ENCODE measurements at places on chromosomes 5 and 9.

GRCh38 chr9:90658181-90658580, 15.6 kb upstream of the DIRAS2 start:
- DNase-seq = no peak

GRCh38 chr5:67644221-67644920, 447.8 kb upstream of the CD180 start:
- no peak for DNase-seq

DNA sequence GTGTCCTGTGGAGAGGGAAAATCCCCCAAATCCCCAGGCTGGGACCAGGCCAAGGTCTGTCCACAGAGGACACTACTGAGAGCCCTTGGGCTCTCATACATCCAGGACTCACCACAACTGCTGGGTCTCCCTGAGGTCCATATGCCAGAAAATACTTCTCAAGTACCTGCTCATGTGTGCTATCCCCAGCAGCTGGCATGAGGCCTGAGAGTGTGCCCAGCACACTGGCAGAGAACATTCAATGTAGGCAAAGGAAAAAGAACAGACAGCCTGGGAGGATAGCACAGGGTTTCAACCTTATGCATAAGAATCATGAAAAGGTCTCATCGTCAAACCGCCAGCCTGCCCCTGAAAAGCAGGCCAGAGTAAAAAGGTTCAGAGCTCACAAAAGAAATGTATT, 154.1 kb upstream of the TAS2R1 start:
- DNase-seq = no peak

DNA sequence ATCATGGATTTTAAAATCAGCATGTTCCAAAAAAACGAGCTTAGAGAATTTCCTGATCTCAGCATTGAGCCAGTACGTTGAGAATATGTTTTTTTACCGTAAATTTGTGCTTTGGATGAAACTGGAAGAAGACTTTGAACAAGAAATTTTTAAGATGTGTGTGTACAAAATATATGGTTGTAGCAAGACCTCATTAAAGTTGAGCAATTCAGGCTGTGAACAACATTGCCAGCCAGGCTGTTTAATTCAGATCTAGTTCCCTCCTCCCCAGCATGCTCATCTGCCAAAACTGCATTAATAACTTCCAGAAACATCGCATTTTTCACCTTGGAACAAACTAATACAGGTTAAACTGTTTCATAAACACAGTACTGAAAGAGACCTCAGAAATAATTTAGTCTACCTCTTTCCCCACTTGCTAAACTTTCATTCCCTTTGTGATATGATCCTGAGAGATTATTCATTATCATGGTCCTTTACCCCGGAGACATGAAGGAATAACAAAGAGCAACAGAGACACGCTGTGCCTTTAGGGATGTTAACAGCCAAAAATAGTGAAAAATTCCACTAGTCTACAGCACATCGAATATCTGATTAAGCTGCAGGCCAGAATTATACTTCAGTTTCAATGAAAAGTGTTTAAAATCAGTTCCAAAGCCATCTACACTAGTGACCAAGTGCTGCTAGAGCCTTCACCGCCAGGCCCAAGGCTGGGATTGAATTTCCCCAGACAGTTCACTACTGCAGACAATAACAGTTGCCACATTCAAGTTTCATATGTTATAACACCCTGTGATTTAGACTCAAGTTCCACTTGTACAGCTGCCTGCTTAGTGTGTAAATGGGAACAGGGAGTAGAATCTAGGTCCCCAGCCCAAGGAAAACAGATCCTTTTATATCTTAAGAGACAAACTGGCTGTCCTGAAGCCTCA, 89.6 kb downstream of the EFNA5 start:
- DNase-seq = no peak

DNA sequence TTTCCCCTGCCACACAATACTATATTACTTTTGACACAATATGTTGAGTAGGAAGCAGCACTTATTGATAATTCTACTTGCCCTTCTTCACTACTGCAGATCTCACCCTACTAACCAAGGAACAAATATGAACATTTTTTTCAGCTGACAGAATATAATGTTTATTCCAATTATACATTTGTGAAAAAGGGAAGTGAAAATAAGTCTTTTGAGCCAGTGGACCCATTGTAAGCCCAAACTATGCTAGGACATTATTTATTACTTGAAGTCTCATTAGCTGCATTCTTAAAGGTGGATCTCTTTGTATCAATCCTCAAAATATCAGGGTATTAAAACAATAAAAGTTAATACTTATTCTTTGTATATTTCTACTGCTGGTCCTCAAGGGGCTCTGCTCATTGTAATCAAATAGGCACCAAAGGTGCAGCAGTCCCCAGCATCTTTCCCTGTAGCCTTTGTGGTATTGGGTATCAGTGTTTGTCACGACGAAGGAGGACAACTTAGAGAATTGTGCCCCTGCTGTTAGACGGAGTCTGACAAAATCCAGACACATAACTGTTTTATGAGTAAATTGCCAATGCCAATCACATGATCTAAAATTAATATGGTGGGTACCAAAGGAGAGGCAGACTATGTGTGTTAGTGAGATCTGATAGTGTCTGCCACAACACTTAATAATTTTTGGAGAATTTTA, 453.5 kb upstream of the CDH9 start:
- DNase-seq = no peak

- DNase-seq = peak; percentile 51
These were observed 22.2 kb downstream of the AHRR start for GRCh38 chr5:343461-344401.

DNA sequence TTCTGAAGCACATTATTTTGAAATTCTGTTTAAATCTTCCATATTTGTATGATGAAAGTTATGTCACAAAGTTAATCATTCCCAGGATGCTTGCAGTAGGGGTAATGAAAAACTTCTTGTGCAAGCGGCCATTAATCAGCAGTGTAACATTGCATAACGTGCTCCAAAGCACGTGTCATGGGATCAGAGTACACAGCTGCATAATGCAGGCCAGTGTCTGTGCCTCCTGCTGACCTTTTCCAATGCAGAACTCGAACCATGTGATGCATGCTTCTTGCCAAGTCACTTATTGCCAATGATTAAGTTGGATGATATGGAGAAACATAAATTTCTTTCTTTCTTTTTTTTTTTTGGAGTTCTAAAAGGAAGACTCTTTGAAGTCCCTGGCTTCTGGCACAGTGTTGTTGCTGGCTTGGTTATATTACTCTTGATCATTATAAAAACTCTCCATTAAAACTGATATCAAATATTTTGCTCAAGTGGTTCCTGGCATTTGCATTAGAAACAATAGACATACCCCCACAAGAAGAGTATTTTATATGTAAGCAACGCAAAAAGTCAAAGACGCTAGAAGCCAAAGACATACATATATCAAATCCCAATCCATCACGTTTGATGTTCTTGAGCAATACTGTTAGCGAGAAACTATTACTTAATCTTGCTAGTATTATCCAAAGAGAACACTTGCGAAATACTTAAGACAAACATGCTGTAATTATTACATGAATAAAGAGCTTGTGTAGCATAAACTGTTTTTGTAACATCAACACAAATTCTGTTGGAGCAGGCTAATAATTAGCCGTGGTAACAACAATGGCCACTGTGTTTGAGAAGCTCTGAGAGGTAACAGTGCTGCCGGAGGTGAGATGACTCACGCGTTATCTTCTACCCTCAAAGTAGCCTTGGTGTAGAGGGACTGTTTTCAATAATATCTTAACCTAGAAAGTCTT, 164.2 kb downstream of the AUH start:
- DNase-seq = peak; percentile 35

GRCh38 chr5:100780376-100780870, 122.7 kb downstream of the ST8SIA4 start:
- no peak for DNase-seq

DNA sequence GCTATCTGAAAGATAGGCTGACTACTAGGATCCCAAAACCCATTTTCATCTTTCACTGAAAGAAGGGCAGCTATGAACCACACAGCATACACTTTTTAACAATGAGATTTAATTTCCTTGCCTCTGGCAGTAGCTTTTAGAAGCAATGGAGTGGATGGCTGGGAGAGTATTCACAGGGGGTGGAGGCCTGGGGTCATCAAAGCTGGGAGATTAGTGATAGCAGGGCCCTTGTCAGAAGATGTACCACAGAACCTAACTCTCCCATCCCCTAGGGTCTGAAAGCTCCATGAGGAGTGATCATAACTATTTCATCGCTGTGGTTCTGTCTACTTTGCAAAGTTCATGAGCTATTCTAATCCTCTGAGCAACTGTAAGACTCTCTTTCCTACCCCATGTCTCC, 332.2 kb downstream of the PRELID2 start:
- no peak for DNase-seq

DNA sequence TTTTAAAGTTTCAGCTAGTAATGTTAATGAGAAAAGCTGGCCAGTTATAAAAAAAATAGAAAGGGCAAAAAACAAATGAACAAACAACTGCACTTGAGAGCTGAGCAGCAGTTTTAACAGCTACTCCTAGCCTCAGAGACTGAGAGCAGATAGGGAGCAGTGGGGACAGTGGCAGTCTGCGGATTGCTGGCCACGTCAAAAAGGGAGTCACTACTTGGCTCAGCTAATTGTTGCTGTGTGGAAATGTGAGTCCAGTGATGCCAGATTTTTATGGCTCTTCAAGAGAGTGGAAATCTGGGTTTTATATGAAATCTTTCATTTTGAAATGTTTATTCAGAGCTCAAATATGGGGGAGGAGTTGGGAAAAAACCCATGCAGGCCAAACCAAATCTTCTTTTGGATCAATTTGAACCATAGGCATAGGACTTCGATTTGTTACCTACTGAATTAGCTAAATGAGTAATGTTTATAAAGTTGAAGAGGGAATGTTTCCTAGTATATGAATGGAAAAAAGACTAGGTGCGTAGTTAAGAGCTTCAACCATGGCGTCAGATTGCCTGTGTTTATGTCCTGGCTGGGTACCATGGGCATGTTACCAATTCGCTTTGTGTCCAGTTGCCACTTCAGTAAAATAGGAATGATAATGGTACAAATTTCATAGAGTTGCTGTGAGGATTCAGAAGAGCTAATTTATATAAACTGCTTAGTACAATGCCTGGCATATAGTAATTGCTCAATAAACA, 102.1 kb downstream of the PAM start:
- DNase-seq = no peak

DNA sequence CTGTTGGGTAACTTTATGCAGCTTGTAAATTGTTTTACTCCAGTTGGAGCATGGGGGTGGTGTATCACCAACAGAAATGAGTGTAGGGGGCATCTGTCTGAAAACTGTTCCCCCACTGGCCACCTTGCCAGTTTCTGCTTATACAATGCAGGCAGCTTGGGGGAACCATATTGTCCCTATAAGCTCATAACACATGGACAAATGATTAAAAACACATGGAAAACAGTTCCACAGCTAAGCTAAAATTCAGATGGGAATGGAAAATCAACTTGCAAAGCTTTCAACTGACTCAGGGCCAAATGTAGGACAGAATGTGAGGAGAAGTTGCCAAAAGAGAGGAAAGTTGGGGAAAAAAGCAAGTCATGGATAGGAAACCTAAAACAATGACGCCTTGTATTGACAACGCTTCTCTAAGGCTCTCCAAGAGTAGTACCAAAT, 7.9 kb upstream of the CER1 start:
- no peak for DNase-seq

- no peak for DNase-seq
These were observed 1.2 kb downstream of the LCN15 start for GRCh38 chr9:136762915-136763648.

DNA sequence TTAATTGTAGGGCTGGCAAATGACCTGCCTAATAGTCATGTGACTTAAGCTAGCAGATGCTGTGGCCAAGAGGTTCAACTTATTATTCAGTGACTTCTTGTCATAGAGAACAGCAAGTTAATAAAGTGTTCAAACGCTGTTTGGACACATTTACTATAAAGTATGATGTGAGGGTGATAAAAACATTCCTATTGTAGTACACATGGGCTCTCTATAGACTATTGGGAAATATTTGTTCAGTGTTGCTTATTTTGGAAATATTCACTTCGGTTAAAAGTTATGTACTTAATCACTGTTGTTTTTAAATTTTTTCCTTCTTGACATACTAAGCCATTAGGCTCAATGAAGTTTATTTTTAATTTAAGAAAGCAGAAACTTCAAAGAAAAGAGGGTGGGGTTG, 345.0 kb downstream of the NNT start:
- no peak for DNase-seq

DNA sequence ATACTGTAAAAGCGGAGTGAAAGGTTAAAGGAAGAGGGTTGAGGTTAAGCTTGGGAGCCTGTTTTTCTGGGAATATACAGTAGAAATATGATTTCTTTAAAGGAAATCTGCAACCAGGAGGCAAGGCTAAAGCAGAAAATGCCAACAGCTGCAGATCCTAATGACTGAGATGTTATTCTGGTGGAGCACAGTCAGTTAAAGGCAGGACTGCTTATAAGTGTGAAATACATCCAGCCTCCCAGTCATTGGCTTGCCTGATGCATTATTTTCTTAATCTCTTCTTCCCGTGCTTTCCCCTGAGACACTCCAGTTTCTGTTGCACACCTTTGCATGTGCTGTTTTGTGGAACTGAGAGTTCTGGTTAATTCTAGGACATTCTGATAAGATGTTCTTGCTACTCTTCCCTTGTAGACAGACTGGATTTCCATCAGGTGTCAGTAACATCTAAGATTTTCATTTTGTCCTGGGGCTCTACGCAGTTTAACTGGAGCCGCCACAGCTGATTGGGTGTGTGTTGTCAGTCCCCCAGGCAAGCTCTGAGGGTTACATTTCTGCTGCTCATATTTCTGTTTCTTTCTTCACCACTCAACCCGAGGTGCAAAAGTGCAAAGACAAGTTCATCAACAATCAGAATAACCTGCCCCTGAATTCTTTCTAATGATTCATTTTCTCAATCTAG, 44.4 kb downstream of the CAST start:
- no peak for DNase-seq

- no peak for DNase-seq
These were observed 4.7 kb downstream of the PGGT1B start for GRCh38 chr5:115257981-115258380.

DNA sequence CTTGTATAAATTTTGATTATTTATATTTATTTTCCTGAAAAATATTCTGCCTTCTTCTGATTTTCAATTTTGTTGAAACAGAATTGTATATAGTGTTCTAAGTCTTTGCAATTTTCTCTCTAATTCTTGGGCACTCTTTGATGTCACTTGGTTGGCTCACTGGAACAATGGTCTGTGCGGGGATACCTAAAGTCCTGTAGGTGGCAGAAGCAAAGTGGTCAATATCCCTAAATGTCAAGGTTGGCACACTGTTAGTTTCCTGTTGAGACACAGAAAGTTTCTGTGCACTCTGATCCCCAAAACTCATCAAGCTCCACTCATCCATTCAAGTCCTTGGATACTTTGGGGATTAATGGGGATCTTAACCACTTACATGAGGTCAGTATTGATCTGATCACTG, 480.8 kb upstream of the CCNG1 start:
- no peak for DNase-seq

DNA sequence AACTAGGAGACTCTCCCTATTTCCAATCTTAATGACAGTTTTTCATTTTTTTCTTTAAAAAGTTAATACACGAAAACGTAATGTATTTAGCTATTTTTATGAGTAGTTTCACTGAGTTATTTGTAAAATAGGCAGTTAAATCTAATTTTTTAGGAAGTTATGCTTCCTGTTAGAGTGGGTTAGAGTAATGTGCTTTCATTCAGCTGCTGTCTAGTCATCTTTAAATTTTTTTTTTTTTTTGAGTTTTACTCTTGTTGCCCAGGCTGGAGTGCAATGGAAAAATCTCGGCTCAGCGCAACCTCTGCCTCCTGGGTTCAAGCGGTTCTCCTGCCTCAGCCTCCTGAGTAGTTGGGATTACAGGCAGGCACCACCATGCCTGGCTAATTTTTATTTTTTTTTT, 34.0 kb downstream of the CDC42SE2 start:
- DNase-seq = no peak
